Thyroid gland (tissue), 4 donors: ENCODE measurements at places on chromosomes 3 and 15. TPM values are rescaled to one million over a fixed set of nuclear protein-coding genes. Genes with fewer than 3 reads are reported as not detected.
A peak's percentile ranks its signal among the peaks of the same experiment; 100 is the strongest.

Gene RHCG
- total RNA-seq = not detected

GRCh38 chr15:77352887-77353286 is 67.0 kb downstream of the PEAK1 start:
- DNase-seq = no peak
- no peaks in the 10 kb centered on the region for H3K4me1 ChIP-seq
- no peak overlapping the region for H3K4me3 ChIP-seq
- H3K36me3 ChIP-seq = no peaks in the 10 kb centered on the region
- no peak overlapping the region for H3K27ac ChIP-seq
- no peaks in the 10 kb centered on the region for H3K27me3 ChIP-seq

- peak overlapping the region; percentile 68 for H3K27ac ChIP-seq
- no peak overlapping the region for H3K4me3 ChIP-seq
- peaks cover 63% of the 10 kb centered on the region for H3K4me1 ChIP-seq
These were observed 99.6 kb downstream of the FNDC3B start for GRCh38 chr3:172138792-172139507.

- H3K36me3 ChIP-seq = no peaks in the 10 kb centered on the region
- no peak for DNase-seq
- no peaks in the 10 kb centered on the region for H3K4me1 ChIP-seq
- H3K27me3 ChIP-seq = no peaks in the 10 kb centered on the region
These were observed 148.3 kb downstream of the LRRC28 start for GRCh38 chr15:99399618-99400017.

DNA sequence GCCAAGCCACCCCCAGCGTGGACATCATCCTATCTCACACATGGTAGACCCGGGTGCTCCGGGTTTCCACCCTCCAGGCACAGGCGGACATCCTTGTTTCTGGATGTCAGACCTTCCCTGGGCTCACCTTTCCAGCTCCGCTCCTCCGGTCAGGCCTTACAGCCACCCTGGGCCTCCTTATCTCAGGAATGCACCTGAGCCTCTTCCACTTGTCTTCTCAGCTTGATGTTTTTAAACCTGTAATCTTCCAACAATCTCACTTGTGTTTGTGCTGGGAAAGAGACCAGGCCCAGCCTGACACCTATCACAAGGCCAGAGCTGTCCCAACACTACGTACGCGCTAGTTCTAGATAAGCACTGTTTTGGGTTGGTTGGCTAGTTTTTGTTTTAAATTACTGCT is 53.9 kb downstream of the NIPA2 start:
- peaks cover 20% of the 10 kb centered on the region for H3K36me3 ChIP-seq
- H3K27ac ChIP-seq = no peak overlapping the region
- H3K4me3 ChIP-seq = no peak overlapping the region
- H3K27me3 ChIP-seq = no peaks in the 10 kb centered on the region
- no peak for DNase-seq

Gene EIF1B
- 21.0 TPM for total RNA-seq

DNA sequence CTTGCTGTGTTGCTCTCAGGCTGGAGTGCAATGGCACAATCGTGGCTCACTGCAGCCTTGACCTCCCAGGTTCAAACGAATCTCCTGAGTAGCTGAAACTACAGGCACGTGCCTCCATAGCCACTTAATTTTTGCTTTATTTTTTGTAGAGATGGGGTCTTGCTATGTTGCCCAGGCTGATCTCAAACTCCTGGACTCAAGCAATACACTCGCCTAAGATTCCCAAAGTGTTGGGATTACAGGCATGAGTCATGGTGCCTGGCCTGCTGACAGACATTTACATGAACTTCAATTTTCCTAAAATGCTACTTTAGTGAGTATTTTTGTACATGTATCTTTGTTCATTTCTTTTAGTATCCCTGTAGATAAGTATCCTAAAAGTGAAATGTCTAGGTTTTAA is 132.3 kb downstream of the SUCLG2 start:
- H3K27me3 ChIP-seq = no peaks in the 10 kb centered on the region
- no peak overlapping the region for H3K27ac ChIP-seq
- H3K4me3 ChIP-seq = no peak overlapping the region
- no peaks in the 10 kb centered on the region for H3K4me1 ChIP-seq
- peaks cover under 1% of the 10 kb centered on the region for H3K36me3 ChIP-seq
- no peak for DNase-seq

- no peaks in the 10 kb centered on the region for H3K4me1 ChIP-seq
- no peak overlapping the region for H3K27ac ChIP-seq
- DNase-seq = no peak
- H3K36me3 ChIP-seq = no peaks in the 10 kb centered on the region
- no peaks in the 10 kb centered on the region for H3K27me3 ChIP-seq
These were observed 186.8 kb downstream of the SATB1 start for GRCh38 chr3:18238332-18238731.

GRCh38 chr3:43286841-43287499 is 630 bp downstream of the SNRK start:
- H3K27ac ChIP-seq = peak overlapping the region; percentile 72
- H3K4me3 ChIP-seq = peak overlapping the region; percentile 34
- H3K36me3 ChIP-seq = no peaks in the 10 kb centered on the region
- DNase-seq = no peak
- H3K27me3 ChIP-seq = no peaks in the 10 kb centered on the region
- H3K4me1 ChIP-seq = peaks cover 38% of the 10 kb centered on the region

- H3K27me3 ChIP-seq = no peaks in the 10 kb centered on the region
- H3K27ac ChIP-seq = no peak overlapping the region
- no peaks in the 10 kb centered on the region for H3K36me3 ChIP-seq
- H3K4me3 ChIP-seq = no peak overlapping the region
- H3K4me1 ChIP-seq = no peaks in the 10 kb centered on the region
These were observed 1133.5 kb downstream of the ROBO1 start for GRCh38 chr3:78634316-78634715.

GRCh38 chr3:17089314-17089700 is 204.6 kb downstream of the PLCL2 start:
- no peak overlapping the region for H3K27ac ChIP-seq
- no peaks in the 10 kb centered on the region for H3K27me3 ChIP-seq
- H3K4me1 ChIP-seq = no peaks in the 10 kb centered on the region
- H3K4me3 ChIP-seq = no peak overlapping the region

- no peaks in the 10 kb centered on the region for H3K36me3 ChIP-seq
- no peak overlapping the region for H3K27ac ChIP-seq
- H3K4me1 ChIP-seq = no peaks in the 10 kb centered on the region
- no peak for DNase-seq
- H3K4me3 ChIP-seq = no peak overlapping the region
These were observed 287.6 kb downstream of the BCHE start for GRCh38 chr3:165549665-165550064.

Gene SERINC4
- not detected for total RNA-seq

Gene ZDHHC19
- total RNA-seq = not detected

- no peak overlapping the region for H3K4me3 ChIP-seq
- no peaks in the 10 kb centered on the region for H3K36me3 ChIP-seq
- no peak overlapping the region for H3K27ac ChIP-seq
These were observed 866.1 kb downstream of the NSUN3 start for GRCh38 chr3:94928921-94929320.

GRCh38 chr15:85276921-85277320 is 103.5 kb upstream of the AKAP13 start:
- DNase-seq = no peak
- no peaks in the 10 kb centered on the region for H3K4me1 ChIP-seq
- H3K27me3 ChIP-seq = no peaks in the 10 kb centered on the region

Gene RASL12
- 12.5 TPM for total RNA-seq

DNA sequence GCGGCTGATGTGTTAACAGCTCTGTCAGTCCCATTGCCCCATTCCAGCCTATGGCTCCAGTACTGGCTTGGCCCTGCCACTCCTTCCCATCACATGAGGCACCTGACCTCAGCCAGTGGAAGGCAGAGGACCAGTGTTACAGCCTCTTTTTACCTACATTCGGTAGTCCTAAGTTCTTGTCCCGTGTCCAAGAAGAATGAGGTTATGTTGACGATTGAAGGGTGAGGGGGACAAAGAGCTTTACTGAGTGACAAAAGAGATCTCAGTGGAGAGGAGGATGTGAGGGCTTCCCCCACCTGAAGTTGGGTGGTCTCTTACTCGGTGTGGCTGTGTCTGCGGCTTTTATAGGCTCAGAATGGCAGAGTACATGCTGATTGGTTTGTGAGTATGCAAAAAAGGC is 7.3 kb upstream of the MPI start:
- DNase-seq = no peak
- H3K27ac ChIP-seq = no peak overlapping the region
- H3K36me3 ChIP-seq = no peaks in the 10 kb centered on the region
- H3K4me3 ChIP-seq = no peak overlapping the region

DNA sequence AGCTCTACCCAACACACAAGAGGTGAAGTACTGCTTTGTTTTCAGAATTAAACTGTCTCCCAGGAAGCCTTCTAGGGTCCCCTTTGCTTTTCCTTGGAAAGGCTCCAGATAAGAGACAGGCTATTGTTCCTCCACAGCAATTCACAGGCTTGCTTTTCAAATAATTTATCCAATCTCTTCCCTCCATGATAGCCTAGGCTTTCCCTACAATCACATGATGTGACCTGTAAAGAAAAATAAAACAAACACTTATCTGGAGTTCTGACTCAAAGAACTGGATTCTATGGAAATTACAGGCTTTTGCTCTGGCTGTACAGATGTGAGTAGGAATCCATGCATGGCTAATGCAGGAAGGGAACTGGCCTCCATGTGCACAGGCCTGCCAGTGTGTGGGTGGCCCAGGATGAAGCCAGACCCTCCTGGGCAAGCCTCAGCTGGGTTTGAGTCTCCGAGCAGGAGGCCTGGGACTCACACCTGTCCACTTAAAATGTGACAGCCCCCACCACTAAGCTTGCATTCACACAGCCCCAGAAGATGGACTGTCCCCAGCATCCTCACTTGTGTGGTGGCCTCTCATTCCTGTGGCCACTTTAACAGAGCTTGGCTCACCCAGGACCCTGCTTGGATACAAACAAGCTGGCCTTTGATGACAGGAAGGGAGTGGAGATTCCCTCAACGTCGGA is 75.8 kb upstream of the LEKR1 start:
- no peak overlapping the region for H3K4me3 ChIP-seq
- peaks cover 18% of the 10 kb centered on the region for H3K4me1 ChIP-seq
- no peak for DNase-seq
- no peaks in the 10 kb centered on the region for H3K27me3 ChIP-seq
- no peaks in the 10 kb centered on the region for H3K36me3 ChIP-seq
- no peak overlapping the region for H3K27ac ChIP-seq

Gene NTRK3
- total RNA-seq = 3.2 TPM

DNA sequence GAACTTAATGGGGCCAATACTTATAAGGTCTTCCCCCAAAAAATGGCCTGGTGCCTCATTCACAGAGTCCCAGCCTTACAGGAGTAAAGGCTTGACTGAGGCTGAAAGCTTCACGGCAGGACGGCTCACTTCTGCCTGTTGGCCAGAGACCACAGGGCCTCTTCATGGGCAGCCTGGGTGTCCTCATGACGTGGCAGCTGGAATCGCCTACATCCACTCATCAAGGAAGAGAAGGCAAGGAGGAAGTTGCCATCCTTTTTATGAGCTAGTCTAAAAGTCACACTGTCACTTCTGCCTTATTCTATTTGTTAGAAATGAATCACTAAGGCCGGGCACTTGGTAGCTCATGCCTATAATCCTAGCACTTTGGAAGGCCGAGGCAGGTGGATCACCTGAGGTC is 89.3 kb upstream of the DGKG start:
- H3K27me3 ChIP-seq = no peaks in the 10 kb centered on the region
- H3K4me3 ChIP-seq = no peak overlapping the region
- no peaks in the 10 kb centered on the region for H3K36me3 ChIP-seq

Gene PIERCE2
- 1.2 TPM for total RNA-seq
